Stimulated activated CD8-positive, alpha-beta memory T cell treated with anti-CD3 and anti-CD28 coated beads, Interleukin-7, amount 100 ng/mL, for 1 hour (primary cell): ENCODE measurements at places on chromosomes 2 and 18.

GRCh38 chr2:86491088-86491487, 49.9 kb downstream of the KDM3A start:
- no peak for DNase-seq

DNA sequence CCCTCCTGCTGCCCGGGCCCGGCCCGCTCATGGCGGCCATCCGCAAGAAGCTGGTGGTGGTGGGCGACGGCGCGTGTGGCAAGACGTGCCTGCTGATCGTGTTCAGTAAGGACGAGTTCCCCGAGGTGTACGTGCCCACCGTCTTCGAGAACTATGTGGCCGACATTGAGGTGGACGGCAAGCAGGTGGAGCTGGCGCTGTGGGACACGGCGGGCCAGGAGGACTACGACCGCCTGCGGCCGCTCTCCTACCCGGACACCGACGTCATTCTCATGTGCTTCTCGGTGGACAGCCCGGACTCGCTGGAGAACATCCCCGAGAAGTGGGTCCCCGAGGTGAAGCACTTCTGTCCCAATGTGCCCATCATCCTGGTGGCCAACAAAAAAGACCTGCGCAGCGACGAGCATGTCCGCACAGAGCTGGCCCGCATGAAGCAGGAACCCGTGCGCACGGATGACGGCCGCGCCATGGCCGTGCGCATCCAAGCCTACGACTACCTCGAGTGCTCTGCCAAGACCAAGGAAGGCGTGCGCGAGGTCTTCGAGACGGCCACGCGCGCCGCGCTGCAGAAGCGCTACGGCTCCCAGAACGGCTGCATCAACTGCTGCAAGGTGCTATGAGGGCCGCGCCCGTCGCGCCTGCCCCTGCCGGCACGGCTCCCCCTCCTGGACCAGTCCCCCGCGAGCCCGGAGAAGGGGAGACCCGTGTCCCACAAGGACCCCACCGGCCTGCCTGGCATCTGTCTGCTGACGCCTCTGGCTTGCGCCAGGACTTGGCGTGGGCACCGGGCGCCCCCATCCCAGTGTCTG, 767 bp downstream of the RHOB start:
- no peak for DNase-seq

- DNase-seq = no peak
Observed at GRCh38 chr2:16061441-16062217, 121.3 kb downstream of the MYCN start.

DNA sequence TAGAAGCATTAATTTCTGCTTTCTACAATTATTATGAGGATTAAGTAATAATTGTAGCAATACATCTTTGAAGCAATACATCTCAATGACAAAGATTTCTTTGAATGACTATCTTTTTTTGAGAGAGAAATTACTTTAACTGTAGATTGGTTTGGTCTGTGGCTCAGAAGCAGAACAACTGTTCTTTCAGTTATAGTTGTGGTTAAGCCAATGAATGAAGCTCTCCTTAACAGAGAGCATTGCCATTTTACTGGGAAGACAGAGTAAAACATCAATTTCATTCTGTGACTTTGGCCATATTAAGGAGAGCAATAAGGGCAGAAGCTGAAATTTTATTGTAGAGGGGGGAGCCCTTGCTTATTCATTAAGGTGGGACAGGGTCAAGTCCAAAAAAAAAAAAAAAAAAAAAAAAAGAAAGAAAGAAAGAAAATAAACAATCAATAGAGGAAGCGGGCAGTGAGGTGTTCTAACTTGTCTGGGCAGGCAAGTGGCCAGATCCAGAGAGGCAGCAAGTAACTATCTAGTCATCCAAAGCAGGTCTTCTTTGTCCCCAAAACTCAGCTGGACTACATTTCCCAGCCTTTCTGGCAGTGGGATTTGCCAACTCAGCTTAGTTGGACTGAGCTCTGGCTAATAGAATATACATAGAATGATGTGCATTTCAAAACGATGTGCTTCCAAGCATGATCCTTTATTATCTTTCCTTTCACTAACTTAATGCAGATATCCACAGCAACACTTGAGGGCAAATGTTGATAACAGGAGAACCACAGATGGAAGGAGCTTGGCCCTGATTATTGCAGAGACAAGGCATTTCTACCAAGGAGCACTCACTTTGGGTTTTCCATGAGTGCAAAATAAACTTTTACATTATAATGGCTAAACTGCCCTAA, 462.7 kb upstream of the CDH20 start:
- DNase-seq = no peak

DNA sequence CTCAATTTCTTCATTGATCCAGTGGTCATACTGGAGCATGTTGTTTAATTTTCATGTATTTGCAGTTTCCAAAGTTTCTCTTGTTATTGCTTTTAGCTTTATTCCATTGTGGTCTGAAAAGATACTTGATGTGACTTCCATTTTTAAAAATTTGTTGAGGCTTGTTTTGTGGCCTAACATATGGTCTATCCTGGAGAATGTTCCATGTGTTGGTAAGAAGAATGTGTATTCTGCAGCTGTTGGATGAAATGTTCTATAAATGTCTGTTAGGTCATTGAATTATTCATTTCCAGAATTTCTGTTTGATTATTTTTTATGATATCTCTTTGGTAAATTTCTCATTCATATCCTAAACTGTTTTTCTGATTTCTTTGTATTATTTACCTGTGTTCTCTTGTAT, 139.8 kb upstream of the THUMPD2 start:
- DNase-seq = no peak

DNA sequence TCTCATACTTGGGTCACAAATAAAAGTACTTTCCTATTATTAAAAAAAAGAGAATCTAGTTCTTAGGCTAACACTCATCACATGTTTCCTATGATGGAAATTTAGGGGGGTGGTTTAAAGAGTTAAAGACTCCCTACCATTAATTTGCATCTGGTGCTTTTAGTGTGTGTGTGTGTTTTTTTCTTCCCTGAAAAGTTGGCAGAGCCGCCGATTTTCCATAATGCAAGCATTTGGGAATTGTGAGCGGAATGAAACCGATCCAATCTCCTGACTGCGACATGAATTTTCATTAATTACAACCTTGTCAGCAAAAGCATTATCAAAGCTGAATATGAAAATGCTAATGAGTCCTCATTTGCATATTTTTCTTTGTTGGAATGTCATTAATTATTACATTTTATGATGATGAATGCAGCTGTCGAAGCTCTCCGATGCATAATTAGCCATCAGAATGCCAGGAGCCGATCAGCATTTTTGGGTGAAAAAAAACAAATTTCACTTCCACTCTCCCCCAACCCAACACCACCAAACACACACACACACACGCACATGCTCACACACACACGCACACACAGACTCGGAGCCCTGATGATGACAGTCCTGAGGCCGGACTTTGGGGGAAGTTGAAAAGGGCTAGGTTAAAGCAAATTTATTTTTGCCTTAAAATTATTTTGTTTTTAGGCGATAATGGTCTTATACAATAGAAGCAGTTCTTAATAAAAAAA, 165.4 kb downstream of the TCF4 start:
- DNase-seq = no peak

GRCh38 chr2:206937555-206937954, 1.8 kb upstream of the CPO start:
- no peak for DNase-seq

DNA sequence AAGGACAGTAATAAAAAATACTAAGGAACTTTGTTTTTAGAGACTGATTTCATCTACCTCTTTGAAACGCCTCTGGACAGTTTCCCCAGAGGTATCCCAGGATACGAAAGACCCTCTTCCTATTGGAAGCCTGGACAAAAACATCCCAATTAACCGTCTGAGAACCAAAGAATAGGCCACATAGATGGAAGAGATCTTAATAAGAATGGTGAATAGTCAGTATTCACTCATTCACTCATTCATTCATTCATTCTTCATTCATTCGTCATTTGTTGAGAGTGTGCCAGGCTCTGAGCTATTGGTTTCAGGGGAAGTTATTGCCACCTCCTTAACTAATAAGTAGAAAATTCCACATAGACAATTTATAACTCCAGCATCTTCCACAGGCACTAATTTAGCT, 73.2 kb upstream of the SP5 start:
- DNase-seq = no peak

- DNase-seq = no peak
Observed at GRCh38 chr18:53422896-53423295, 801.6 kb downstream of the MBD2 start.

DNA sequence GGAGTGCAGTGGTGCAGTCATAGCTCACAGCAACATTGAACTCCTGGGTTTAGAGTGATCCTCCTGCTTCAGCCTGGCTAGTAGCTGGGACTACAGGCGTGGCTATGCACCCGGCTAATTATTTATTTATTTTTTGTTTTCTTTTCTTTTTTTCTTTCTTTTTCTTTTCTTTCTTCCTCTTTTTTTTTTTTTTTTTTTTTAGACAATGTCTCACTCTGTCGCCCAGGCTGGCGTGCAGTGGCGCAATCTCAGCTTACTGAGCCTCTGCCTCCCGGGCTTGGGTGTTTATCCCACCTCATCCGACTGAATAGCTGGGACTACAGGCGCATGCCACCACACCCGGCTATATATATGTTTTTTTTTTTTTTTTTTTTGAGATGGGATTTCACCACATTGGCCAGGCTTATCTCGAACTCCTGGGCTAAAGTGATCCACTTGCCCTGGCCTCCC, 1.4 kb upstream of the ANXA4 start:
- no peak for DNase-seq

DNA sequence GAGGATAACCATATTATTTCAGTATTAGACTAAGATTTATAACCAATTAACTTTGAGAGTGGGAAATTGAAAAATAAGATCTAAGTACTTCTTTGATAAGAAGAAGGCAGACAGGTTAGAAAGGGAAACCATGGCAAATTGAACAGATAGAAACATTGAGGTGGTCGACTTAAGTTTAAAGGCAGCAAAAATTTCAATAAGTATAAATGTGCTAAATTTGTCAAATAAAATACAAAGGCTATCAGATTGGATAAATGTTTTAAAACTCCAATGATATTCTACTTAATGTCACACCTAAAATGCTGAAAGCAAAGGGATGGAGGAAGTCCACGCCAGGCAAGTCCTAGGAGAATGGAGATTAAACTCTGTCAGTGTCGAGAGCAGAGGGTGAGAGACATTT, 59.2 kb downstream of the TMEM18 start:
- no peak for DNase-seq
